ENCODE measurements at places on chromosomes 12 and 14.
A peak's percentile ranks its signal among the peaks of the same experiment; 100 is the strongest.

- DNase-seq: no peak
These were observed 13.0 kb downstream of the CDKL1 start for GRCh38 chr14:50383618-50384225.

DNA sequence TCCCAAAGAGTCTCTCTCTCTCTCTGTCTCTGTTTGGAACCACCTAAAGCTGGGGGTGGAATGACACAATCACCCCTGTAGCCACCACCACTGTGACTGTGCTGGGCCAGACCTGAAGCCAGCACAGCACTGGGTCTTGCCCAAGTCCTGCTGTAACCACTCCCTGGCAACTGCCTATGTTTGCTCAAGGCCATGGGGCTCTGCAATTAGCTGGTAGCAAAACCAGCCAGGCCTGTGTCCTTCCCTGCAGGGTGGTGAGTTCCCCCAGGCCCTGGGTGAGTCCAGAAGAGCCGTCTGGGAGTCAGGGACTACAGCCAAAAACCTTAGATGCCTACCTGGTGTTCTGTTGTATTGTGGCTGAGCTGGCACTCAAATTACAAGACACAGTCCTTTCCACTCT lies 50.8 kb downstream of the DGLUCY start:
- peak; percentile 73 for DNase-seq

DNA sequence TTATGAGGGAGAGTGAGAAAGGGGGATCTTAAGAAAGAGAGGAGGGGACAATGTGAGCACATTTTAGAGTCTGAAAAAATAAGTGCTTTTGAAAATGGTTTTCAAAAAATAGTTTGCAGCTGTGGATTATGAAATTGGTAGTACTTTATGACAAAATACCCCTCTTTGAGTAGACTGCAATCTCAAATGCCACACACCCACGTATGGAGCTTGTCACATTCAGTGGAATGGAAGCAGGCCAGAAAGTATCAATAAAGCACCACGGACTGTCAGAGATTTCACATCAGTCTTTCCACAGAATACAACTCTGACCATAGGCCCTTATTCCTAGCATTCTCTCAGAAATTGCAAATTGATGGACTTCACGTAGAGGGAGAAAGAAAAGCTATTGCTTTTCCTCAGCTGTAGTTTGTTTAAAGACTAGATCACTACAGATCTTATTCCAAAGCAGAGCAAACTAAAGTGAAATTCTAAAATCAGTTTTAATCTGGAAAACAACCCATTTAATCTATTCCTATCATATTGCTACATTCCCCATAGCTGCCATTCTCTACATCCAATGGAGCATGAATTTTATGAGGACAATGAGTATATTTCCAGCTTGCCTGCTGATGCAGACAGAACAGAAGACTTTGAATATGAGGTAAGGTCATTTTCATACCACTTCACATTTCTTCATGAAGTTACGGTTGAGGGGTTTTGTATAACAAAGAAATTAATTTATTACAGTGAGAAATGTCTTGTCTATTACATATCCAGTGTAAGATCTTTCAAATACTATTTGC lies 321.3 kb downstream of the PDZRN4 start:
- no peak for DNase-seq

DNA sequence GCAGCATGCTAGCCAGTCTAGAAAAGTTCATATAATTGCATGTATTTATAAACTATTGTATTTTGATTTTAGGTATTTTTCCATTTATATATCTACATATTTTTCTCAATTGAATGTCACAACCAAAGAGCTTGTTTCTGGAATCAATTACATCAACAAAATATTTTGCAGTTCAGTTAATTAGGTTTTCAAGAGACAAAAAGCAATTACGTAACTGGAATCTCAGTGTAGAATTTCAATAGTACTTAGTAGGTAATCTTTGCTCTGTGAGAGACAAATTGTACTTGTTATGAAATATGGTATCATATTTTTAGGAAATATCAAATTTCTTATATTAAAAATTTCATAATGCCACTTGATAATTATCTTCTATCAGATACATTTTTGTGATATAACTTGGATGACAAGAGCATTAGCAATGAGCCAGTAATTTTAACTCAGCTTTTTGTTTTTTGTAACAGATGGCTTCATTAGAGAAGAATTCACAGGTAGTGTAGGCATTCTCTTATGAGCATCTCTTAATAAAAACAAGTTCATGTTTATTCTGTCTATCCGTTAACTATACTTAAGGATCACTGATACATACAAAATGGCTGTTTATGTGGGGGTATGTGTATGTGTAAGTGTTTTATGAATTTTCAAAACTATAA lies 774.7 kb downstream of the C12orf50 start:
- no peak for DNase-seq

DNA sequence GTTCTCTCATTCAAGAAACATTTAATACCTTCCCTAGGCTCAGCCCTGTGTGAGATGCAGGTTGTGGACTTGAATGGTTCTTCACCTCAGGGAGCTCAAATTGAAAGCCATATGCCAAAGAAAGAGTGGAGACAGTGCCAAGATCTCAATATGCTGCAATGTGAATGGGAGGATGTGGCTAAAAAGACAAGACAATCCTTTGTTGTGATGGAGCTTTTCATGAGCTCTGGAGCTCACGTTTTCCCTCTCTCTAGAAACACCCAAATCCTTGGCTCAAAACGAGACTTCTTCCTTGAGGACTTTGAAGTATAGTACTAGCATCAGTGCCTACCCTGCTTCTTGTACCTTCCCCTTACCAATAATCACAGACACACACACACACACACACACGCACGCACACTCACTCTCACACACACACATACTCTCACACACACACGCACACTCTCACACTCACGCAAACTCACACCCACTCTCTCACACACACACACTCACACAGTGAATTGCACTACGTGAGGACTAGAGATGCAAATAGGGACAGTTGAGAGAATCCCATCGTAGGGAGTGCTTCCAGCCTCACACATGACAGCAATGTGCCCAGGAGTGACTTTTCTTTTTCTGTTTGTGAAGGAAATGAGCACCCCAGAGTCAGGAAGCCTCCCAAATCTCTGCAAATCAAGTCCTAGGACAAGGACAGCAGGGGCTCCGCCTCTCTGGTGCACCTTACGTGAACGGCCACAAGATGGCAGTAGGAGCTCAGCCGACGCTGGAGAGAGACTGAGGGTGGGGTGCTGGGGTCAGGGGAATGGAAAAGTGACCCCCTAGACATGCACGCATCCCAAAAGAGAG lies 231.4 kb downstream of the PCNX1 start:
- peak; percentile 61 for DNase-seq

DNA sequence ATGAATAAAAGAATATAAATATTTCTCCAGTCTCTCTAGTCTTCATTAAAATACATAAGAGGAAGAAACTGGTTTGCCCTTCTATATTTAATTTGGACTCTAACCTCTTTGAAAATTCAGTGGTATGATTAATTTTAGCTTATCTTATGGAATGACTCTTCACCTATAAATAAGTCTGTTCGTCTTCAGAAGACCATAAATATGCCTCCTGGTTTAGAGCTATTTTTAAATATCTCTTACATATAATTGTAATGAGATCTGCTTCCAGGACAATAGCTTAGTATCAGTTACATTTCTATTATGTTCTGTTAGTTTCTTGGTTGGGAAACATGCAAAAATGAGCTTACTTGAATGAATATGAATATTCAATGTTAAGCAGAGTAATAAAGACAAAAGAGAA lies 257.5 kb upstream of the HMGA2 start:
- no peak for DNase-seq

GRCh38 chr12:25186788-25187402 lies 8.1 kb downstream of the DNAI7 start:
- DNase-seq: no peak

GRCh38 chr12:34600592-34601462 lies 578.5 kb downstream of the ALG10 start:
- DNase-seq: no peak

- DNase-seq: no peak
These were observed 245.4 kb upstream of the DIO3 start for GRCh38 chr14:101315802-101316296.

DNA sequence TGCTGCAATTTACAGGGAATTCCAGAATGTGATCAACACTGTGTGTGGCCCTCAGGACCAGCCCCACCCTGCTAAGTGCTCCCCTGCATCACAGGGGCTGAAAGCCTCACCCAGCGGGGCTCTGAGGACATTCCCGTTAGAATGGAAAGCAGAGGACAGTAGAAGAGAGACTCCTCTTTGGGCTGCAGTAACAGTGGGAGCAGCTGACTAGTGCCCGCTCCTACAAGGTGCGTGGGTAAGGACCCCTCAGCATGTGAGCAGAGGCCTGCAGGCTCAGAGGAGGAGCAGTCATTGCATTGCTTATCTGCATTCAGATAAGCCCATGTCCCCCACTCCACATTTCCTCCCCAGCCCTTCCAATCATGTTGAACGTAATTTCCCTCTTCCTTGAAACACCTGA lies 120.1 kb downstream of the ITPR2 start:
- no peak for DNase-seq

GRCh38 chr14:35362911-35363374 lies 41.6 kb downstream of the NFKBIA start:
- DNase-seq: no peak

DNA sequence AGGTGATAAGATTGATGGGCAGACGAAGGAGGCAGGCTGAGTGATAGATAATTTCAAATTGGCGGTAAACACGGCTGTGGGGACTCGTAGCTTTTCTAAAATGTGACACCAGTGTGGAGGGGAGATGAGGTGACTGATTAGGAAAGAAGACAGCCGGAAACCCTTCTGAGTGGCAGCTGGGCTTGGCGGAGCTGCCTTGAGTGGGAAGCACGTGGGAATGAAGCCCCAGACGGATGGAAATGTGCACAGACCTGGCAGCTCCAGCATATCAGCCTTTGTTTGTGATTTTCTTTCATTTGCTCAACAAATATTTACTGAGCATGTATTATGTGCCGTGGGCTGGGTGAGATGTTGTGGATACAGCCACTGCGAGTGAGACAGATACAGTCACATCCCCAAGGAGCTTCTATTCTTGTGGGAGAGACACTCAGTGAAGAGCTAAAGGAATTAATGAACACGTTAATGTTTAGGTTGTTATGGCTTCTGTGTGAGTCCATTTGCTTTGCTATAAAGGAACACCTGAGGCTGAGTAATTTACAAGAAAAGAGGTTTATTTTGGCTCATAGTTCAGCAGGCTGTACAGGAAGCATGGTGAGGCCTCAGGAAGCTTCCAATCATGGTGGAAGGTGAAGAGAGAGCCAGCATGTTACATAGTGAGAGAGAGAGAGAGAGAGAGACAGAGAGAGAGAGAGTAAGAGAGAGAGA lies 65.5 kb upstream of the LHX5 start:
- DNase-seq: no peak

DNA sequence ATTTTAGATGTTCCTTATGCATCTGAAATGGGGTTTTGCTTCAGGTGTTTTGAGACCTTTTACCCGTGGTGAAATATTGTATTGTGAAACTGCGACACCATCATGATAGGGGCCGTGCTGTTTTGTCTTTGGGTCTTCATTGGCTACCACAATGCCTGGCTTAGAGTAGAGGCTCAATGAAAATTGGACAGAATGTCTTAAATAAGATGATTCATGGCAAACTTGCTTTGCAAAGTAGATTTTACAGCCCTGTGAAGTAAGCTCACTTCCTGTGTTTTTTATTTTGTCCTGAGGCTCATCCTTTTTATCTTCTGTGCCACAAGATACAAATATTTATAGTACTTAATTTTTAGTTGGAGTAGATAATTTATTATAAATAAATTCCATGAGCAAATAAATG lies 111.3 kb upstream of the FRMD6 start:
- DNase-seq: no peak

DNA sequence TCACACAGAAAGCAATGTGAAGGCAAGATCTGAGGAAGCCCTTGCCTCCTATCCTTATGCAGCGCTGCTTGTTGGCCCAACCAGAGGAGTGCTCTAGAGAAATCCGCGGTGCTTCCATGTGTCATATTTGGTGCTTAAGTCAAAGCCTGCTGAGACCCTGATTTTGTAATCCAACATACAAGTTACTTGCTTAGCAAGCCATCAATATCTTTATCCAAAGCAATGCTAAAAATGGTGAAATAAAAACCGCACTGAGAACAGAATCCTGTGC lies 250.0 kb downstream of the MED13L start:
- DNase-seq: no peak

DNA sequence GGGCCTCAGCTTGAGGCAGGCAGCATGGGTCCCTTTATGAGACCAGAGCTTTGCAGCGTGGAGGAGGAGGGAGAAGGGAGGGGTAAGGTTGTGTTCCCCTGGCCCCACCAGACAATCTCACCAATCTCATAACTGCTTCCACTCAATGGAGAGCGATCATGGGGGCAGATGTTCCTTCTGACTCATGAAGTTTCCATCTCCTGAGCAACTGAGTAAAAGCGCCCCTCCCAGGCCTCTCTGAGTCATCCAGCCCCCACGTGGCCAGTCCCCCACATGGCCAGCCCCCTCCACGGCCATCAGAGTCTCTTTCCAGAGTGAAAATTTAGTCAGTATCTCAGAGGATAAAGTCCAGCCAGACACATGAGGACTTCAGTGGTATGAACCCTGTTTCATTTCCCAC lies 39.2 kb upstream of the PLXNC1 start:
- no peak for DNase-seq

DNA sequence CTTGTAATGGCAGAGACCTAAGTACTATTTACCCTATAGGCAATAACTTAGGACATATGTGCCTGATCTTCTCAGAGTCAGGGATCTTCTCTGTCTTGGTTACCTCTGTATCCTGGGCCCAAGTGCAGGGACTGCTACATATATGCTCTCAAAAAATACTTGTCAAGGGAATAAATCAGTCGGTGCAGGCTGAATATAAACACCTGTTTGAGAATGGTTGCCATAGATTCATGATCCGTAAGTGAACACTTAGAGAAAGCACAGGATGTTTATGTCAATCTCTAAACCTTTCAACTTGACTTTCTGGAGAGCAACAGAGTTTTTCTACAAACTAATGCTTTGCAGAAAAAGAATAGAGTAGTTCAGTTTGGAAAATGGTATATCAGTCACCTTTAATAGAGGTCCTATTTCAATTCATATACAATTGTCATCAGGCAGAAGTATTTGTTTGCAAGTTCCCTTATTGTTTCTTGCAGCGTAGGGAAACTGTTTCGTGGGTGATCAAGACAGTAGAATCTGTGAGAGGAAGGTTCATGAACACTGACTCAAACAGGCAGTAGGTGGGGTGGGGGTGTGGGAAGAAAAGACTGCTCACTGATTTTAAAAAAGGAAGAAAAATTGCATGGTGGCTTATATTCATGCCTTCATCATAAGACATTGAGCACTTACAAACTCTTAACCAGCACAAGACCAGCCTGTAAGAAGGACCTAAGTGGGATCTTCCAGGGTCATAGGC lies 6.0 kb upstream of the UBE2N start:
- DNase-seq: no peak

All from transverse colon (tissue), 4 donors.